ENCODE measurements at places on chromosomes 1 and 21.

- DNase-seq: no peak
Measured at GRCh38 chr1:40872276-40872675, 10.1 kb upstream of the CITED4 start.

DNA sequence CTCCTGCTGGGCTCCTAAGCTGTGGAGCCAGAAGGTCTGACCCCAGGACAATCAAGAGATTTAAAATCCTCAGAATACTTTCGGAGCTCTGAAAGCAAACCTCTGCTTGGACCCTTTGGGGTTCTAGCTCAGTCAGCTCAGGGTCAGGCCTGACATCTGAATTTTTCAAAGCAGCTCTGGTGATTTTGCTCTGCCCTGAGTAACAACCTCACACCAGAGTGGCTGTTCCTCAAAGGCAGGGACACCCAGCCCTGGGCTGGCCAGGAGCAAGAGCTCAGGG is 11.9 kb downstream of the SLC1A7 start:
- DNase-seq: no peak

GRCh38 chr1:221149555-221150075 is 270.4 kb downstream of the HLX start:
- no peak for DNase-seq

DNA sequence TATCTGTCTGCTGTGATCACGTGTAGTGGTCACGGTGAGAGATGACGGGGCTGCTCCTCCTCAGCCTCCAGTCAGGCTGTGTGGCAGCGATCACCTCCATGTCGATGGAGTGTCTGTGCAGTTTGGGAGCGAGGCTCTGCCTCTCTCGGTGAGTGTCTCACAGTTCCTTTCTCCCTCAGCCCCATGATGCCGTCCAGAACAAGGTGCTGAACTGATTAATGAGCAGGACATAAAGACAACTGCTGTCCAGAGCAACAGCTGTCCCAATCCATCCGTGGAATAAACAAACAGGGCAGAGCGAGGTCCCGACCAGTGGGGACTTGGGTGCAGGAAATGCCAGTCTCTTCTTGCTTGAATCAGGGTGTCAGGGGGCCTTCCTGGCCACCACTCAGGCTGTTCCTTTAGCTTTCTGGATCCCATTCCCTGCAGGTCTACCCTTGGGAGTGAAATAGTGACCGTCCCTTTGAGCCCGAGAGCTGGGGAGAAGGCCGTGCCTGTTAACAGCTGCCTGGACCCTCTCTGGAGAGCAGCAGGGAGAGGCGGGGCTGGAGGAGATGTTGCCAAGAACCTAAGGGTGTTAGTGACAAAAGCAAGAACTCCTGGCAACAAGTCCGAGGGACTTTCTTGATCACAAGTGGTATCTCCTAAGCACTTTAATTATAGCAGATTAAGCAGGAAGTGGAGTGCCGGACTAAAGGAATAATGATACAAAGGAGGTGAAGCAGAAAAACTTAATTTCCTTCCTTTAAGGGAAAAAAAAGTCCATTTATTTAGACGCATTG is 443.9 kb downstream of the KIF26B start:
- no peak for DNase-seq

DNA sequence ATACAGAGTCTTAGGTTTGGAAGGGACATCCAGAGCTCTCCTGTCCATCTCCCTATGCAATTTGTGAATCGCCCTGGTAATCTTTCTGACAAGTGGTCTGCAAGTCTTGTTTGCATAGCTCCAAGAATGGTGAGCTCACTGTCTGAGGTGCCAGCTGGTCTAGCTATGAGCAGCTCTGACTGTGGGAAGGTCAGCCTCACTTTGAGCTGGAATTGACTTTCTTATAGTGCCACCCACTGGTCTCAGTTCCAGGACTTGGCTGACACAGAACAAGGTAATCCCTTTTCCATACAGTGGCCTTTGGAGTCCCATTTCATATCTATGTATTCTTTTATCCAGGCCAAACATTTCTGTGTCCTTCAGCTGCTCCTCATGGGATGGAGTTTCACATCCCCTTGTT is 95.6 kb upstream of the C8B start:
- no peak for DNase-seq

- DNase-seq: no peak
Measured at GRCh38 chr1:60904099-60904851, 178.1 kb upstream of the NFIA start.

DNA sequence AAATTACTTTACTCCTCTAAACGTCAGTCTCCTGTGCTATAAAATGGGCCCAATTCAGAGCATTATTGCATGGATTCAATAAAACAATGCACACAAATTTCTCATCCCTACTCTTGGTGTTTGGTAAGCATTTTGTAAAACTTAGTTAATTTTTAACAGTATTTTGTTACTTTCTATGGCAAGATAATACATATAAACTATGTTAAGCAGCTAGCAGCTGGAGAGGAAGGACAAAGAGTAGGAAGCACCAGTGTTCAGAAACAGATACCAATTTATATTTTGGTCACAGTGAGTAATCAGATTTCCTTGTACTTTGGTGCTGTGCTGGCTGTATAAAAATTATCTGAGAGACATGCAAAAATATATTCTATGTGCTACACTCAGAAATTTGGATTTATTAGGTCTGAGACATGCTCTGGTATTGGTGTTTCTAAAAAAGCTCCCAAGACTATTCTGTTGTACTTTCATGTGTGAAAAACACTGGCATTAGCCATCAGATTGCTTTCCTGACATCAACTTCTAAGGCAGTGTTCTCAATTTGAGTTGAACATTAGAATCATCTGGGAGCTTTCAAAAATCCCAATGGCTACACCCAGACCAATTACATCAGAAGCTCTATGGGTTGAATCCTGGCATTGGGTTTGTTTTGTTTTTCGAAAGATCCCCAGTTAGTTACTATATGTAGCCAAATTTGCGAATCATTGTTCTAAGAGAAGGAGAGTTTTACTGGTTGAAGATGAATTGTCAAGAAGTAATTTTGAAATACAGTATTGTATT is 100.3 kb upstream of the C1orf87 start:
- no peak for DNase-seq

DNA sequence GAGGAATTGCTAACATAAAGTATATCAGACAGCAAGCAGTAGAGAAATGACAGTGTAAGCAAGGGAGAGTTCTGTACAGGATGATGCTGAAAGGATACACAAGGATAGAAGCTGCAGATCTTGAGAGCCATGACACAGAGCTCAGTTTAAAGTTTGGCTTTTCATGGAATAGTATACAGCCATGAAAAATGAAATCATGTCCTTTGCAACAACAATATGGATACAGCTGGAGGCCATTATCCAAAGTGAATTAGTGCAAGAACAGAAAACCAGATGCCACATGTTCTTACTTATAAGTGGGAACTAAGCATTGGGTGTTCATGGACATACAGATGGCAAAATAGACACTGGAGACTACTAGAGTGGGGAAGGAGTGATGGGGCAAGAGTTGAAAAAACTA is 169.8 kb downstream of the ST6GALNAC5 start:
- no peak for DNase-seq

DNA sequence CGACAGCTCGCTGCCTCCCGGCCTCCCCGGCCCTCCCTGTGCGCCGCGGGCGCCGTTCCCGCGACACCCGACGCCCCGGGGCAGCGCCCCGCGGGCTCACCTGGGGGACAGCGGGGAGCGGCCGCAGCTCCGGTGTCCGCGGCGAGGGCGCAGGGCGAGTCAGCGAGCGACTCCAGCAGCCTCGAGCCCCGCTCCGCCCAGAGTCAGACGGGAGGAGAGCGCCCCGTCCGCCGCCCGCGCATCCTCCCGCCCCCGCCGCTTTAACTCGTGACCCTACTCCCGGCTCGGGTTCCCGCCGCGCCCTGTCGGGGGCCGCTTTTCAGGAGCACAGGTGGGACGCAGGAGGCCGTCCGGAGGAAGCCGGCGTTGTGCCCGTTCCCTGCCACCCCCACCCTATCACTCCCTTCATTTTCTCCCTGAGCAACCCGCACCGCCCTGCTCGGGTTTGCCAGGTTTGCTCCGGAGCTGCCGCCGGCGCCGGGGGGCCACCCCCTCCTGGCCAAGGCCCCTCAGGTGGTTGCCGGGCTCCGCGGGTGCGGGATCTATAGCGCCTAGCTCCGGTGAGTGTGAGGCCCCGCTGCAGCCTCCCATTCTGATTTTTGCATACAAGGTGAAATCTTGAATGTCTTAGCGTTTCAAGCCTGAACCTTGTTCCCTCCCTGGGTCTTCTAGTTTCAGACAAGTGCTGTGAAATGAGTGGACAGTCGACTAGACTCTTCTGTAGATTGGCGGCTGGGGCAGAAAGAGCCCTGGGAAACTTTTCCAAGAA is at the start of gene MCOLN3:
Gene MCOLN3 (minus strand): TSS at position 205 of the 769 bp plus-strand sequence. CDS start 3,140 bp downstream, outside the sequence.
- peak; percentile 24 for DNase-seq

- DNase-seq: no peak
Measured at GRCh38 chr1:156213644-156213966, 798 bp downstream of the PMF1 start.

- DNase-seq: no peak
Measured at GRCh38 chr1:231724876-231725647, 98.5 kb downstream of the DISC1 start.

GRCh38 chr1:161305867-161306519 is 3.8 kb downstream of the MPZ start:
- peak; percentile 77 for DNase-seq

DNA sequence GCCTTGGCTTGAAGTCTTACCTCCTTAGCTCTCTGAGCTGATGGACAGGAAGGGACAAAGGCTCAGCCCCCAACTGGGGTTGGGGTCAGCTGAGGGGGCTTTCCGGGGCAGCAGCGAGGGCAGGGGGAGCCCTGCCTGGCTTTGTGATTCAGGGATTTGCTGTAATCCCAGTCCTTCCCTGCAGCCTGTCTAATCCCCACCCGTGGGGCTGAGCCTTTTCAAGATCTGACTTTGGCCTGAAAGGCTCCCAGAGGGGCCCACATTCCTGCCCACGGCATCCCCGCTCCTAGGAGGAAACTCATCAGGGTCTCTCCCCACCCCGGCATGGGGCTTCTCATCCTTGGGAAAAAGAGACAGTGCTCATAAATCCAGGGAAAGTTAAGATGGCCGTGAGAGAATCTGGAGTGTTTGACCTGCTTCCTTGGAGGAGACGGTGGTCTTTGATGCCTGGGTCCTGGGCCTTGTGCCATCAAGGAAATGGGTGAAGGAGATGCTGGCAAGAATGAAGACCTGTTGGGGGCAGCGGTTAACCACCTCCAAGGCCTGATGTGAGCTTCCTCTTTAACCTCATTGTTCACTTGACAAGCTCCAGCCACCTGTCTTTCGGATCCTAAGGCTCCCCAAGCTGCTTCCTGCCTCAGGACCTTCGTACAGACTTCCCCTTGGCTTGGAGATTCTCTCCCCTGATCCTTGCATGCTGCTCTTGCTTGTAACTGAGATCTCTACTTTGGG is 83.1 kb upstream of the WNT4 start:
- no peak for DNase-seq

- no peak for DNase-seq
Measured at GRCh38 chr1:46488343-46489168, 1.1 kb upstream of the DMBX1 start.

- DNase-seq: no peak
Measured at GRCh38 chr1:110434946-110435345, 16.0 kb upstream of the PROK1 start.

GRCh38 chr1:239616673-239617072 is 230.3 kb downstream of the CHRM3 start:
- DNase-seq: no peak

DNA sequence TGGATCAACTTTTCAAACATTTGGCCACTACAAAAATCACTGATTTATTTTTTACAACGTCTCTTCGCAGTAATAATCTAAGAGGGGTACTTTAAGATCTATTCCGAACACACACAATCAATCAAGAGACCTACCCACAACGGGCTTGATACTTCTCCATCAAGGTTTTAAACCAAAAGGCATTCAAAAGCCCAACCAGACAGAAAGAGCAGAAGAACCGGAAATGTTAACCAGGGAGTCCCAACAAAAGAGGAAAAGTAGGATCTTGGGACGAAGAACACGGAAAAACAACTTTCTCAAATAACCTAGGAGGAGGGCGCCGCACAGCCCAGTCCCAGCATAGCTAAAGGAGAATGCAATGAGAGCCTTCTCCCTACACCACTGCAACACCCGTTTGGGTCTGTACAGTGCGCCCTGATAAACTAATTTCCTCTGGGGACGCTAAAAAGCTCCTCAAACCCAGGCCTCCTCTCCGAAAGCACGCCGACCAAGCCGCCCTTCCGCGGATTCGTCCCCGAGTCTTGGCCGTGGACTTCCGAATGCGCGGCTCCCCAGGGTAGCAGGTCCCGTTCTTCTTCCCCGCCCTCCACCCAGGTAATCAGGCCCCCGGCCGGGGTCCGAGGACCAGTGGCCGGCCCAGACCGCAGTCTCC is 623 bp downstream of the RPL22 start:
- DNase-seq: peak; percentile 49

- DNase-seq: no peak
Measured at GRCh38 chr21:31667132-31667531, 7.6 kb downstream of the SOD1 start.

GRCh38 chr1:91789273-91789997 is 96.5 kb downstream of the TGFBR3 start:
- DNase-seq: no peak

Measured in stimulated activated CD4-positive, alpha-beta T cell treated with anti-CD3 and anti-CD28 coated beads, Interleukin-4, amount 100 ng/mL, for 24 hours (primary cell).